Tibial nerve (tissue), 4 donors: ENCODE measurements at places on chromosomes 7 and 10. TPM values are rescaled to one million over a fixed set of nuclear protein-coding genes. Genes with fewer than 3 reads are reported as not detected.

DNA sequence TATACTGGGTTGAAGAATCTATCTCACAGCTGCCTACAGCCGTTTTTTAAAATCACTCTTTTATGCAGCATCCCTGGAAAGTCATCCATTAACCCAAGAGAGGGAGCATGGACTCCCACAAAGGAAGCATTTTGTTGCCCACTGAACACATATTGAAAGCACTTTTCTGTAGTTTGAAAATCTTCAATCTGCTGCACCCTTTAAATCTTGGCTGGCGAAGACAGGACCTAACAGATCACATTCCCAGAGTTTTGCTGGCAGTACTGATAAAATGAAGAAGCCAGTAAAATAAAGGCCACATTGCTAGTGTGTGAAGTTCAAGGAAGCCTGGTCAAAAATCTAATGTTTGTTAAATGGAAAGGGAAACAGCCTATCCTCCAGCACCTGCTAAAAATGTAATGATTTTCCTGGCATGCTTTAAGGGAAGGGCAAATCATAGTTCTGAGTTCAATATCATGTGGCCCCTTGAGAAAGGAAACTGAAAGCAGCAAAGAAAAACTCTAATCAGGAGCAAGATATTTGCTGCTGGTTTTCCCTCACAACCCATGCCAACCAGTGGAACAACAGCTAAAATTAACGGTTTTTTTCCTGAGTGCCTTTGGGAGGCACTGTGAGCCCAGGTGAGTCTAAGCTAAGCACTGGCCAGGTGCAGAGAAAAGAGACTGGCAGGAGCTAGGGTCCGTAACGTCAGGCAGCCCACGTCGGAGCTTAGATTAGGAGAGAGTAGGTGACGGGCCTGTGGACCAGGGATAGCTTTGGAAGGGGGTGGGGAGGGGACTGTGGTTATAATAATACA is 97.9 kb upstream of the PALS2 start:
- H3K27ac ChIP-seq = no peak overlapping the region
- no peak overlapping the region for H3K4me3 ChIP-seq
- H3K36me3 ChIP-seq = no peaks in the 10 kb centered on the region
- no peaks in the 10 kb centered on the region for H3K4me1 ChIP-seq
- no peaks in the 10 kb centered on the region for H3K27me3 ChIP-seq
- no peak for DNase-seq

- H3K4me1 ChIP-seq = no peaks in the 10 kb centered on the region
- H3K27ac ChIP-seq = no peak overlapping the region
- DNase-seq = no peak
- H3K4me3 ChIP-seq = no peak overlapping the region
- H3K36me3 ChIP-seq = no peaks in the 10 kb centered on the region
Measured at GRCh38 chr10:43058716-43059335, 18.0 kb upstream of the RET start.

DNA sequence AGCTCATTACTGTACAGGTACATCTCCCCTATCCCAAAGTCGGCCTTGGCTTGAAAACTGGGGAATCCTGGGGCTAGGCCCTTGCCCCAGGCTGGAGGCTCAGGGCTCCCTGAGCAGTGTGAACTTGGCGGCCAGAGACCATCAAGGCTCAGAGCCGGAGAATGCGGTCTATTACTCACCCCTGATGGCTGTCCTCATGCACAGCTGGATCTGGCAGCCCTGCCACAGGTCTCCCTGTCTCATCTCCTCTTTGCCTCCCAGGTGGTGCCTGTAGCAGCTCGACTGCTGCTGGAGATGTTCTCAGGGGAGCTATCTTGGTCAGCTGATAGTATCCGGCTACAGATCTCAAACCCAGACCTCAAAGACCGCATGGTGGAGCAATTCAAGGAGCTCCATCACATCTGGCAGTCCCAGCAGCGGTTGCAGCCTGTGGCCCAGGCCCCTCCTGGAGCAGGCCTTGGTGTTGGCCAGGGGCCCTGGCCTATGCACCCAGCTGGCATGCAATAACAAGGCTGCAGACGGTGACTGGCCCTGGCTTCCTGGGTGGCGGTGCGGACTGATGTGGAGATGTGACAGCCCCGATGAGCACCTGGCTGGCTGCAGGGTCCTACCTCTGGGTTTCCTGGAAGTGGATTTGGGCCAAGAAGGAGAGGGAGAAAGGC is 10.7 kb downstream of the IRF5 start:
- H3K4me1 ChIP-seq = no peaks in the 10 kb centered on the region
- no peaks in the 10 kb centered on the region for H3K36me3 ChIP-seq
- H3K27me3 ChIP-seq = no peaks in the 10 kb centered on the region
- H3K27ac ChIP-seq = no peak overlapping the region
- no peak overlapping the region for H3K4me3 ChIP-seq
- no peak for DNase-seq

- H3K4me1 ChIP-seq = no peaks in the 10 kb centered on the region
- H3K4me3 ChIP-seq = no peak overlapping the region
- H3K27me3 ChIP-seq = no peaks in the 10 kb centered on the region
- DNase-seq = no peak
- H3K36me3 ChIP-seq = no peaks in the 10 kb centered on the region
- H3K27ac ChIP-seq = no peak overlapping the region
Measured at GRCh38 chr10:131499566-131499965, 188.0 kb upstream of the TCERG1L start.

DNA sequence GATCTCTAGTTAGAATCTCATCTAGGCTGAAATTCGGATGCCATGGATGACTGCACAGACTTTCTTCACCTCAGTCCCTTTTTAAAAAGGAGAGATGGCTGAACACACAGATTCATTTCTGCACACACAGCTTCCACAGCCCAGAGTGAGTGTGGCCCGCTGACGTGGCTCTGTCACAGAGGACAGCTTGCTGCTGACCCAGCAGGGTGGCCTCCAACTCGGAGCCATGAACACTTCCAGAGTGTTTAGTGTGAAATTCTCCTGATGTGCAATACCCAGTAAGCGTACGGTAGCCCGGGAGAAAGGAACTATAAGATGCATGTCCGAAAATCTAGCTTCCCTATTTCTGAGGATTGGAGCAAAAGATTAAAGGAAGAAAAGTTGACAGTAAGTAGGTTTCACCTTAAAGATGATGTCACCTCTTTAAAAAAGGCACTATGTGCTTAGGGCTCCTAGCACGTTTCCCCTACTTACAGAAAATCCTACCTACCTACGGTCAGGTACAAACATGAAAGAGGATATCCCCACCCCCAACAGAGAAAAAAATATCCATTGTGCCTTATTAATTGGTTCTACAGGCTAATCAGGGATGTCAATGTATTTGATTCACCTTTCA is 162.2 kb downstream of the RAPGEF5 start:
- H3K4me3 ChIP-seq = no peak overlapping the region
- no peak for DNase-seq
- H3K27ac ChIP-seq = no peak overlapping the region
- H3K4me1 ChIP-seq = no peaks in the 10 kb centered on the region
- H3K27me3 ChIP-seq = no peaks in the 10 kb centered on the region

GRCh38 chr10:78763651-78764395 is 304.9 kb upstream of the ZMIZ1 start:
- H3K27me3 ChIP-seq = no peaks in the 10 kb centered on the region
- no peak overlapping the region for H3K4me3 ChIP-seq
- H3K36me3 ChIP-seq = no peaks in the 10 kb centered on the region
- H3K4me1 ChIP-seq = no peaks in the 10 kb centered on the region
- H3K27ac ChIP-seq = peak overlapping the region; percentile 55

- no peaks in the 10 kb centered on the region for H3K27me3 ChIP-seq
- no peak for DNase-seq
- peak overlapping the region; percentile 99 for H3K27ac ChIP-seq
- peaks cover 33% of the 10 kb centered on the region for H3K4me1 ChIP-seq
- H3K4me3 ChIP-seq = peak overlapping the region; percentile 94
Measured at GRCh38 chr10:110872984-110873923, 1.5 kb downstream of the PDCD4 start.

Gene STEAP1B
- total RNA-seq = 18.6 TPM

Gene PNLIP
- 11.4 TPM for total RNA-seq

Gene EIF4H
- 184 TPM for total RNA-seq

Gene OR2A1
- total RNA-seq = not detected
